Dermis blood vessel endothelial cell (primary cell): ENCODE measurements at places on chromosomes 13 and 19.
A peak's percentile ranks its signal among the peaks of the same experiment; 100 is the strongest.

GRCh38 chr19:2923510-2923909 lies 21.3 kb downstream of the ZNF77 start:
- DNase-seq = no peak

DNA sequence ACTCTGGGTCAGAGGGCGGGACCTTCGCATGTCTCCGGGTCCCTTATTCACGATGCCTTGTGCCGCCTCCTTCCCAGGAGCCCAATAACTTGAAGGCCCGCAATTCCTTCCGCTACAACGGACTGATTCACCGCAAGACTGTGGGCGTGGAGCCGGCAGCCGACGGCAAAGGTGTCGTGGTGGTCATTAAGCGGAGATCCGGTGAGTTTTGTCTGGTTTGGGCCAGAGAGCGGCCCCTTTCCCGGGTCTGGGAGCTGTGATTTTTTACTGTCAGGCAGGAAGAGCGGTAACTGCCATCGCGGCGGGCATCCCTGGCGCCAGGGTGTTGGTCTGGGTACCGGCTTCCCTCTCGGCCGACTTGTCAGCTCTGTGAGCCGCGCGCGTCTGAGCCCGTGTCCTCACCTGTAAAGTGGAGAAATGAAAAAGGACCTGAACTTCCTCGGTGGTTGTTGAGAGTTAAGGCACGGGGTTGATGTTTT lies 800 bp downstream of the RPL28 start:
- DNase-seq = no peak

DNA sequence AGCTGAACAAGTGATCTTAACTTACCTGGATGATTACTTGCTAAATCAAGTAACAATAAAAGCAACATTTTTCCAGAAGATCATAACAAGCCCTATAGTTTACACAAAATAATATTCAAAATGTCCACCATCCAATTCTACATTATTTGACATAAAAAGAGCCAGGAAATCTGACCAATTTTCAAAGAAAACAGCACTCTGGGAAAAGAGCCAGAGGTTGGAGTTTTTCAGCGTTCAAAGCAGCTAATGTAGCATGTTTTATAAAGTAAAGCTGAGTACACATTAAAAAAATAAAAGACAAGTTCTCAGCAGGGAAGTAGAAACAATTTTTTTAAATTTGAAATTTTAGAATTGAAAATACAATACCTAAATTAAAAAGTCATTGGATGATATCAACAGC lies 62.6 kb downstream of the UFM1 start:
- no peak for DNase-seq

GRCh38 chr13:112065867-112066623 lies 904 bp upstream of the SOX1 start:
- DNase-seq = no peak

- peak; percentile 93 for DNase-seq
Observed at GRCh38 chr19:7534531-7535046, 928 bp upstream of the PNPLA6 start.

- DNase-seq = no peak
Observed at GRCh38 chr19:20067943-20068342, 9.9 kb upstream of the ZNF90 start.

DNA sequence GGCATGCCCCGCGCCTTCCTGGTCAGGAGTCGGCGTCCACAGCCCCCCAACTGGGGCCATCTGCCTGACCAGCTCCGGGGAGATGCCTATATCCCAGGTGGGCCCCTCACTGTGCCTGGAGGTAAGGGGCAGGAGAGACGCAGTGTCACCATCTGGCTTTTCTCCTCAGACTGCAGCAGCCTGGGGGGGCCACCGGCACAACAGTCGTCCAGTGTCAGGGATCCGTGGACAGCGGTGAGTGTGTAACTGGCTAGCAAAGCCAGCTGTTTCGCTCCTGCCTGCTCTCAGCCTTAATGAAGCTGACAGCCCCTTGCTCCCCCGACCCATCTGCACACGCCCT lies 227 bp downstream of the OVOL3 start:
- no peak for DNase-seq

DNA sequence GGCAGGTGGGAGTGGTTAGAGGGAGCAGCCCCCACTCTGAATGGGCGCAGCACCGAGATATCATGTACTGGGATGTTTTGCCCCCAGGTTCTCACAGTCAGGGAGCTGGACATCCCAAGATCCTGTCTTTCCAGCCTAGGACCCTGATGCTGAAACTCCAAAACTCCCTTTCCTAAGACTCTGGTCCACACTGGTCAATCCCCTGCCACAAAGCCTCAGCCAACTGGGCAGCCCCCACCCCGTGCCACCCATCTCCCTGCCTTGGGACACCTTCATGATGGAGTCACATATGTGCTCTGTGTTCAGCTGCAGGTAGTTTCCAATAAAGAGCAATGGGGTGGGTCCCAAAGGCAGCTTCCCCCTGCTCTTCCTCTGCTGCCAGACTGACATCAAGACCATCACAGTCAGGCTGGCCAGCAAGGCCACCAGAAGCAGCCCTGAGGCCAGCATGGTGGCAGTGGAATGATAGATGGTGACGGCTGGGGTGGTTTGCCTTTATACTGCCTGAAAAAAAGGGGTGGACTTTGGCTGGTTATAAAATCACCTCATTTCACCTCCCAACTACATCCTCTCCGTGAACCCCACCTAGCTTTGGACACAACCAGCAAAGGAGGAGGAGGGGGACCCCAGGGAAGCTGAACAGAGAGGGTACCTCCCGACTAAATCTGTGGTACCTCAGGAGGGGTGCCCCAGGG lies 36.3 kb downstream of the CYP2B6 start:
- DNase-seq = no peak

DNA sequence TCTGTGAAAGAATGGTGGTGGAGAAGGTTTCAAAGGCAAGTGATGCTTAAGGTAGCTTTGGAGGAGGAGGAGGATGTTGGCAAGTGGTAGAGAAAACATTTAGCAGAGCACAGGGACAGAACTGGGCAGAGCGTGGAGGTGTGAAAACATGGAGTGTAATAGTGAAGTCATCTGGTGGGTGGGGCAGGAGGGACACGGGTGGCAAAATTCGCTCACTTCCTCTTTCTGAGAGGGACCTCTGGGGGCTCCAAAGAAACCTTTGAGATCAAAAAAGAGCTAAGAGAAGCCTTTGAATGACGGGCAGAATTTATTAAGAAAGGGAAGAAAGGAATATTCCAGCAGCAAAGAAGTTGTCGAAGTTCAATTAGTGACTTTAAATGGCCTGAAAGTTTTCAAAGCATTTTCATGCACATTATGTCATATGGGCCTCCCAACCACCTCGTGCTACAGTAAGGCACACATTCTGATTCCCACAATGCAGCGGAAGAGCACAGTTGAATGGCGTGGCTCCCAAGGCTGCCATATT lies 82.8 kb downstream of the STARD13 start:
- DNase-seq = no peak

DNA sequence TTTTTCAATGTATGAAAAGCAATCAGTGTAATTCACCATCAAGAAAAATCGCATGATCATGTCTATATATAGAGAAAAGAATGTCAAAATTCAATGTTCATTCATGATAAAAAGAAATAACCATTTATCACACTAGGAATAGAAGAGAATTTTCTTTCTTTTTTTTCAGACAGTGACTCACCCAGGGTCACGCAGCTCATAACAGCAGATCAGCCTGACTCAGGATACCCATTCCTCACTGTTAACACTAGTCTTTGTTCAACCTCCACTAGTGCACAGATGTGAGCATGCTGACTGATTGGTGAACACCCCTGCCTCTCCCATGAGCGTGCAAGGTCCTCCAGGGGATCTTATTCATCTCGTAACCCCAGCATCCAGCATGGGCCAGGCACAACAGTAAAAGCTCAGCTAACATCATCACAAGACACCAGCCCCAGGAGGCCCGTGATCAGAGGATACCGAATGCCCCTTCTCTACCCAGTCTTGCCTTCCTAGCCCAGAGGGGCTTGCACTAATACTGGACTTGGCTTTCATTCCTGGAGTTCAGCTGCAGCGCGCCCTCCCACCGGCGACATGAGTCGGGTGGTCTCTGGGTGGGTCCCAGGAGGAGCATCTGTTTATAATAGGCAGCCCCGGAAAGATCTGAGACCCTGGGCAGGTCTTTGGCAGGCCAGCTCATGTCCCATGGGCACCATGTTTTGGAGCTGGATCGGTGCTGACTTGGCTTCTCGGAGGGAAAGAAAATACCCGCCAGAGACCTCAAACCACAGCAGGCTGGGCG lies 539.5 kb upstream of the SLC10A2 start:
- DNase-seq = no peak

- no peak for DNase-seq
Observed at GRCh38 chr13:39897636-39898035, 242.2 kb downstream of the COG6 start.

DNA sequence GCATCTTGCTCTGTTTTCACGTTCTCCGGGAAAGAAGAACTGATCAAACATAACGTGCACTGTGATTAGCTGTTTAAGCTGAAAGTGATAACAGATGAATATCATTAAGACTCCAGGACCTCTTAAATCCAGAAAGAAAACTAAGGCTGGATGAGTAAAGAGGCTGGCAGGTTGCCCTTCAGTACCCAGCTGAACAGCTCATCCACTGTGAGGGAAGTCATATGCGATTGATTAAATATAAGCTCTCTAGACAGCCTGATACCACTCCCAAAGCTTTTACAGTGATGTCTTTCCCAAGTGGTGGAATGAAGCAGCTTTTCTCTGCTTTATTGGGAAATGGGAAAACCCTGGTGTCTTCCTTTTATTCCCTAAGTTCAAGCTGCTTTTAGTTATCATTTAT lies 116.9 kb downstream of the EFNB2 start:
- DNase-seq = no peak

DNA sequence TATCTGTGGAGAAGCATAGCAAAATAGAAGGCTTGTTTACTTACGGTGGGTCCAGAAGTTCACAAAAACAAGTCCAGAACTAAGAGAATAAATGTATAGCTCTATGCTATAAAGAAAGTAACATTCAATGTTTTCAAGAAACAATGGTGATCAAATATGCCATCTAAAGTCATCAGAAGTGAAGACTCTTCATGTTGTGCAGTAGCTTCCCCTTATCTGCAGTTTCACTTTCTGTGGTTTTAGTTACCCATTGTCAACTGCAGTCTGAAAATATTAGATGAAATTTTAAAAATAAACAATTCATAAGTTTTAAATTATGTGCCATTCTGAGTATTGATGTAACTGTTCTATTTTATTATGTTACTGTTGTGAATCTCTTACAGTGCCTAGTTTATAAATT lies 72.5 kb downstream of the EDNRB start:
- no peak for DNase-seq

DNA sequence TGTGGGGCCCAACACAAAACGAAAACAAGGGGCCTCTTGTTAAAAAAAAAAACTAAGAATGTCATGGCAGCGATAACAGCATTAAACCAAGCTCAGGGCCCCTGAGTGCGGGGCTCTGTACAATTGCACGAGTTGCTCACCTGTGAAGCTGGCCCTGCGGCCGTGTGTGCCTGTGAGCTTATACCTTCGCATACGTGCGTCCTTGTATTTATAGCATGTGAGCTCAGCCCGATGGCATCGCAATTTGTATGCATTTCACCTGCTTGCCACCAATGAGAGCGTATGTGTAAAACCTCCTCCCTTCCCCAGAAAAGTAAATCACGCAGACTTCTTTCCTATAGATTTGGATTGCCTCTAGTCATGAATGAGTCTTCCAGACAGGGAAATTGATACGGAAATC lies 17.1 kb downstream of the HNRNPM start:
- DNase-seq = no peak

- no peak for DNase-seq
Observed at GRCh38 chr13:40179445-40180281, 486.8 kb downstream of the FOXO1 start.

GRCh38 chr13:89270736-89271135 lies 1599.6 kb downstream of the SLITRK5 start:
- no peak for DNase-seq

DNA sequence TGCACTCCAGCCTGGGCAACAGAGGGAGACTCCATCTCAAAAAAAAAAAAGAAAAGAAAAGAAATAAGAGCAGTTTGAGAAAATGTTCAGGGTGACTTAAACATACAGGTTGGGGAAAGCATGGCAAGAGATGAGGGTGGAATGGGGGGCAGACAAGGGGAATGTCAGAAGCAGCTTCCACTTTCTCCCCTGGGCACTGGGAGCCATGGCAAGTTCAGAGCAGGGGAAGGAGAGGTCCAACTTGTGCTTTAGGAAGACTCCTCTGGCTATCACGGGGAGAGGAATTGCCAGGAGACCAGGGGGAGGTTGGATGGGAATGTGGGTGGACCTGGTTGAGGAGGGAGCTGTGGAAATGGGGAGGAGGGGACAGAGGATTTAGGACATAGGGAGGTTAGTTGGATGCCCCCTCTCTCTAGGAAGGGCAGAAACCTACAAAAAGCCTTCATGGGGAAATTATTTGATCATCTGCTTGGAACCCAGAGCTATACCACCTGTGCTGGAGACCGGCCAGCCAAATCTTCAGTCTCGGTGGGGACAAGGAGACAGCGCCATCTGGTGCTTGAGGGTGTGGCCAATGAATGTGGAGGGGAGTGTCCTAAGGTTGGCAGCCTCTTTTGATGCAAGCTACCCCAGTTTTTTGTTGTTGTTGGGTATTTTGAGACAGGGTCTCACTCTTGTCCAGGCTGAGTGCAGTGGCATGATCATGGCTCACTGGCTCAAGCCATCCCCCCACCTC lies 7.3 kb upstream of the STRN4 start:
- DNase-seq = peak; percentile 64

DNA sequence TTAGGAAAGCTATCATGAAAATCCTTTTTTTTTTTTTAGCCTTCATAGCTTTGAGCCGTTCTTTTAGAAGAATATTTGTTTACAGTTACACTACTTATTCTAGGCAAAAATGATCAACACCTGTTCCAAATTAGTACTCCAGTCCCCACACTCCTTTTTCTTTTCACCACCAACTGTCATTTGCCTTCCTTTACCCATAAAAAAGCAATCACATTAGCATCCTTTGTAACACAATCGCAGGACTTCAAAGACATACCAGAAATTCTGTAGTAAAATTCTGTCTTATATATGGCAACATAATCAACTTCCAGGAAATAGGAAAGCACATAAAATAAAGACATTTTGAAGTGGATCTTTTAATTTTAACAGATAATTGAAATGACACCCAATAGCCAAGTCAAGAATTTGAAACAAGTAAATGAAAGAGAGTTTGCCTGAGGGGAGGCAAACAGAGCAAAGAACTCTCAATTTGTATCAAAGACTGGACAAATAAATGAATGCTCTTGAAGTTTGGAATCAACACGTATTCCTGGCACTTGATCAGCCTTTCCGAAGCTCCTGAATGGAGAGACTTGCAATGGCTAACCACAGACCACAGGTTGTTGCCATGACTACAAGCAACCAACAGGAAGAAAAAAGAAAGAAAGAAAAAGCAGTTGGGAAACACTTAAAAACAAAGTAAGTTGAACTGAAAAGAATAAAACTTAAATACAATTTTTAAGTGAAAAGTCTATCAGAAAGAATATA lies 206.8 kb downstream of the PCDH9 start:
- peak; percentile 1 for DNase-seq

GRCh38 chr19:39941615-39942365 lies 7.4 kb upstream of the FCGBP start:
- peak; percentile 20 for DNase-seq

GRCh38 chr19:31058676-31059340 lies 290.4 kb downstream of the TSHZ3 start:
- DNase-seq = no peak

DNA sequence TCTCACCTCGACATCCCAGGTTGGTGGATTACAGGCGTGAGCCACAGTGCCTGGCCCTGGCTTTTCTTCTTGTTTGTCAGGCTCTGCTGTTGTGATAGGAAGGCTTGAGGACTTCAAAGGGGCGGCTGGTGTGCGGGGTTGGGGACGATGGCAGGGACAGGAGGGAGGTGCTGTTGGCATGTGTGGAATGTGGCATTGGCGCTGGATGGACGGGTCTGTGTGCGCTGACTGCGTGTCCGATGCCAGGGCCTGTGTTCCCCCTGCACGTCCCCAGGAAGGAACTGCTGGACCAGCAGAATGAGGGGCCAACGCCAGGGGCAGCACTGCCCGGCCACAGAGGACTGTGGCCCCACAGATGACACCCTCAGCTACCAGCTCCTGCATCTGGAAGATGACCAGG lies 12.7 kb upstream of the PTBP1 start:
- no peak for DNase-seq
